Progenitor cell of endocrine pancreas (in vitro differentiated cells): ENCODE measurements at places on chromosomes 5 and 9. TPM values are rescaled to one million over a fixed set of nuclear protein-coding genes. Genes with fewer than 3 reads are reported as not detected.

DNA sequence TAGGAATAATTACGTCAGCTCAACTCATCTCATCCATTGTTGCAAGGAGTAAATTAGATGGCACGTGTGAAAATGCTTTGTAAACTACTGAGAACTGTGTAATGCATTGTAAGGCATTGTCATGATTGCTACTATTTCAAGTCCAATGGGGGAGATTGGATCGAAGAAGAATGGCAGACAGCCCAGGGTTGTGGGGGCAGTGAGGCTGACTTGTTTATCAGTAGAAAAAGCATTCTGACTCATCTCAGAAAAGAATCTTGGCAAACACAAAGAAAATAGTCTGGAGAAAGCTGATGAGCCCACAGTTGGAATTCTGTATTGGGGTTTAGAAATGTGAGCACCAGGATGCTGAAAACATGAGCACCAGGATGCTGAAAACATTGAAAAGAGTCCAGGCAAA, 28.0 kb upstream of the DAP start:
- no peak for DNase-seq

- no peak for DNase-seq
Observed at GRCh38 chr9:2289263-2289662, 274.1 kb downstream of the SMARCA2 start.

DNA sequence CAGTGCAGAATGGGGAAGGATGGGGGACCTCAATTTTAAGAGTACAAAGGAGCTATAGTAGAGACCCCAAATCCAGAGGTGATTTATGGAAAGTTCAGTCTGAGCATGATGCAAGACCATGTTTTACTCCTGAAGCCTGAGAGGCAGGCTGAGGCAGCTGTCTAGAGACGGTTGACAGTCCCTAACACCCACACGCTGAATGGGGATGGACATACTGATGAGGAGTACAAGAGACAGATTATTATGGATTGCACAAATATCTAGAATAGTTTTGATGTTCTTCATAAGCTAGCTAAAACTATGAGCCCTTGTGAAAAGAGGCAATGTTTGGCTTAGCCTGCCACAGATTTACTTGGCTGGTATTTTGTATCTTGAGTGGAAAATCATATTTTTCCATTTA, 64.5 kb downstream of the PRR16 start:
- DNase-seq = no peak

- no peak for DNase-seq
Observed at GRCh38 chr5:143025971-143026370, 255.8 kb downstream of the ARHGAP26 start.

GRCh38 chr9:85118990-85119755, 449.6 kb downstream of the NTRK2 start:
- no peak for DNase-seq

DNA sequence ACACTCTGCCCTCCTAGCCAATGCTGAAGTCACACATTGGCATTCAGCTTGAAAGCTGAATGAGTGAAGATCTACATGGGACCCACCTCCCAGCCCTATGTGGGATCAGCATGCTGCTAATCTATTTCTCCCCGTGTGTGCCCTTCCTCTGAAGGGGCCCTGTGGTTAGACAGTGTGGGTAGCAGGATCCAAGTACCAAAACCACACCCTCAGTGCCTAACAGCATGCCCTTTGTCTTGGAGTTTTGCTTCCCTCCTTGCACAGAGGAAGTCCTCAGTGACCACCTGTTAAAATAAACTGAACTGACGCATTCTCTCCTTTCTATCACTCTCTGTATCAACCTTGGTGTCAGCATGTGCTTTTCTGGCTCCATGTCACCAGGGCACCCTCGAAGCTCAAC, 25.0 kb downstream of the SH3TC2 start:
- no peak for DNase-seq

DNA sequence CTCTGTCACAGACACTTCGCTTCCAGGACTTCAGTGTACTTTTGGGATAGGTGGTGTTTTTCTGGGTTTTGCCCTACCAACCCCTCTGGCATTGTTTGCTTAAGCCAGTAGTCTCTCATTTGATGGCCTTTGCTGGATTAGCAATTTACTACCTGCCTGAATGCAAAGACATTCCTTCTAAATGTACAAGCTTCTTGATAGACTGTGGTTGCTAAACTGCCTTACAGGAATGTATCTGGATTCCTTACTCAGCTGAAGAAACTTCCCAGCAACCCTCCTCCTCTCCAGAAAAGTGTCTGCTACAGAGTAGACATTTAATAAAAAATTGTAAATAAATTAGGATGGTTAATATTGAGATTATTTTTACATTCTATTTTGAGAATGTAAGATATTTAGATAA, 1916.7 kb downstream of the EFNA5 start:
- no peak for DNase-seq

DNA sequence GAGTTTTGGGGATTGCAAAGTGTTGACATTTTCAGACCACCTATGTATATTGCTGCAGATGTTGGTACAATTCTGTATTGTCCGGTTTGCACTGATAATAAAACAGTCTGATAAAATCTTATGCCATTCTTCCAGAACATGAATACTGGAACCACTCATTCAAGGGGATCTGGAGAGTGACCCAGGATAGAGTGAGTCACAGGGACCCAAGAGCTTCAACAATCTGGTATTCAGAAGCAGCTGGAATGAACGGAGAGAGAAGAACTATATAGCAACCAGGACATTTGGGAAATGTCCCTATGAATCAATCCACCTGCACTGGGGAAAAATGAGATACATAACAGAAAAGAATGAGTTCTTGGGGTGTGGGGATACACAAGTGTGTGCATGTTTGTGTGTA, 73.3 kb downstream of the SH3TC2 start:
- no peak for DNase-seq

DNA sequence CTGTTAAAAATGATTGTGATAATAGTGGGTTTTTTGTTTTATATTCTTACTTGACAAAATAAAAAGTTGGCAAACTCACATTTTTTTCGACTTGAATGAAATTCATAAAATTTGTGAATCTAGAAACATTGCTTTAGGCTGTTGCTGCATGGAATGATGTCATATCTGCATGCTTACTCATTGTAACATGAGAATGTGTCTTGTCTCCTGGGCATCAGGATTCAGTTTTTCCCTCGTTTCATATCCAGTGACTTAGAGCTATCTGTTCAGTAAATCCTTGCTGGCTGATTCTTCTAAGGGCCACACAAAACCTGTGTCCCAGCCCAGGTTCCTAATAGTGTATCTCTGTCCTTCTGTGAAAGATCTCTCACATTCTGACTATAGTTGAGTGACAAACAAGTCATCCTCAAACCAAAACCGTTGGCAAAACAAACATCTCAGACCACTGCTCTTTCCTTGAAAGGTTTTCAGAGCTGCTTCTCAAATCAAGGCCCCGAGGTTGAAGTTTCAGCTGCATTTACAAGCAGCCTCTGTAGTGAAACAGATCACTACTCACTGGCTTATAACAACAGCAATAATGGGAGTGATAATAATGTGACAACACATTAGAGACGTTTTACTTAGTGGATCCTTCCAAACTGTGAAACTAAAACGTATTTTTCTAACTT, 95.0 kb downstream of the NPR3 start:
- no peak for DNase-seq

GRCh38 chr9:87830446-87830845, 52.2 kb upstream of the SPATA31E1 start:
- no peak for DNase-seq

GRCh38 chr5:159337016-159337955, 7.0 kb upstream of the IL12B start:
- no peak for DNase-seq

GRCh38 chr9:88781628-88782391, 209.5 kb upstream of the S1PR3 start:
- DNase-seq = no peak

DNA sequence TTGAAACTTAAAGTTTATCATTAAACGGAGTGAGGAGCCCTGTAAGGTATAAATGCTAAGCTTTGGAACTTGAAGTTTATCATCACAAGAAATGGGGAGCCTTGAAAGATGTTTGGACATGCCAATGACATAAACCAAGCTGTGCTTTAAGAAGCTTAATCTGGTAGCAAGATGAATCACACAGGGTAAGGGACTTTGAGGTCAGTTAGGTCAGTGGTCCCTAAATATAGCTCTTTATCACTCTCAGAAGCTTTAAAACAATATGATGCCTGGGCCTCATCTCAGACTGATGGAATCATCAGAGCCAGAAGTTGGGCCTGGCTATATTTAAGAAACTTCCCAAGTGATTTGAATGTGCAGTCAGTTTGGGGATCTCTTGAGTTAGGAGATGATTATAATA, 85.7 kb downstream of the TNC start:
- DNase-seq = no peak

DNA sequence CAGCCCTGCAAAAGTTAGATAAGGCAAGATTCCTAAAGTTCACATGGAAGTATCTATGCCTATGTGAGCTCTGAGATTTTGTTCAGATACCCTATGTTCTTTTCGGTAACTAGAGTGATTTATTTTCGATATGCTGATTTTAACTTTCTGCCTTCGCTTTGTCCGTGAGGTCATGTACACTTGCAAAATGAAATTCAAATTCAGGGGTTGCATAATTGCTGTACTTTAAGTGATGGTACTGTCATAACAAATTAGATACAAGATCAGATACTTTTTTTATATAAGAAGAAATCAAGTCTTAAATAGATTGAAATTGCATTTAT, 350 bp upstream of the ECPAS start:
- DNase-seq = no peak

The CTXN3 gene
- total RNA-seq = not detected in 2 replicates

The PKD2L2 gene
- total RNA-seq = not detected in 2 replicates

The GLRA1 gene
- not detected in 2 replicates for total RNA-seq

The HRCT1 gene
- total RNA-seq = not detected in 2 replicates
